ENCODE measurements at places on chromosomes 5 and 9.

GRCh38 chr9:89674667-89675057 lies 69.8 kb downstream of the GADD45G start:
- DNase-seq = no peak

DNA sequence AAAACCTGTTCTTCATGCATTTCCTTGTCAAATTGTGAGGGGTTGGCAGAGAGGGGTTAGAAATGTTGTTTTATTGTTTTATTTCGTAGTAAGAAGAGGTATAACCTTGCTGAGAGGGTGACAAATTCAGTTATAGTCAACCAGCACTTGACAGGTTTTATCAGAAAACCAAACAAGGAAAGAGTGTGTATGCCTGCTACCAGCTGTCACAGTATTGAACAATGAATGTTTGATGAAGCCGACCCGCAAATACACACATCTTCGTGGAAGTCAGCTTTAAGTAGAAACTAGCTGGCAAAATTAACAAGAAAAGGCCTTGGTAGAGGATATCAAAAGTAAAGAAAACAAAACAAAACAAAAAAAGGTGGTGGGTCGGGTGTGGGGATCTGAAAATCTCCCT lies 214.6 kb upstream of the TLE4 start:
- DNase-seq = no peak

DNA sequence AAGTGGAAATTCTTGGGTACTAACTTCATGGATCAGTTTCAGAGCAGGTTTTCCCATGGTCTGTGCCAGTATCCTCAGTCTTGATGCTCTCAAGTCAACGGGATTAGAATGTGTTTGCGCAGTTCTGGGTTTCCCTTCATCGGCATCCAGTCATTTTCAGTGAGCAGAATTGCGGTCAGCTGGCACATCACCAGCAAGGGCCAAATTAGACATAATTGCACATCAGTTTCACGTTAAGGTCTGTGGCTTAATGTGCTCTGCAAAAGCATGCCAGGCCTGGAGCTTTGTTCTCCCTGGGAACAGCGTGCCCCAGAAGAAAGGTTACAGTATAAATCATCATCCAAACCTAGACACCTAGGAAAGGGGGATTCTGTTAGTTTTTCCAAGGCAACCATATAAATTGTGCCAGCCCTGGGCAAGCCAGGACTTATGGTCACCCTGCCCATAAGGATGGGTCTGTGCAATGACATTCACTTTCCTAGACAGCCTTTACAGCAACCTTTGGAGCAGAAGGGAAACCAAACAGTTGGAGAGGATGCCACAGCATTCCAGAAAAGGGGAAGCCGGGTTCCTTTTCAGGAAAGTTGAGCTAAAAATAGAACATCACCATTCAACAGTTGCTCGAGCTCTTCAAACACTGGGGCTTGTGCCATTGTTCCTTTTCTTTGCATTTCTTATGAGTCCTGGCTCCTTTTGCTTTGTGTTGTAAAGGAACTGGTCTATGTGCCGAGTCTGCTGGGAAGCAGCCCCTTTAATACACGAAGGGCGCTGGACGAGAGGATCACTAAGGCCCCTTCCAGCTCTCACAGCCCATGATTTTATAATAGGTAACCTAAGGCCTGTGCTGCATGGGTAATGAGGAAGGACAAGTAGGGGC lies 23.1 kb downstream of the IQGAP2 start:
- no peak for DNase-seq

GRCh38 chr5:132365213-132365612 lies 4.3 kb upstream of the SLC22A5 start:
- no peak for DNase-seq

- DNase-seq = no peak
Measured at GRCh38 chr5:2156358-2157059, 273.8 kb upstream of the IRX4 start.

- peak; percentile 74 for DNase-seq
Measured at GRCh38 chr9:34540827-34541226, 18.0 kb upstream of the ENHO start.

GRCh38 chr5:128777052-128777451 lies 188.2 kb upstream of the SLC27A6 start:
- no peak for DNase-seq

GRCh38 chr9:36924071-36924470 lies 110.0 kb downstream of the PAX5 start:
- peak; percentile 81 for DNase-seq

- no peak for DNase-seq
Measured at GRCh38 chr5:24850926-24851486, 206.2 kb upstream of the CDH10 start.

DNA sequence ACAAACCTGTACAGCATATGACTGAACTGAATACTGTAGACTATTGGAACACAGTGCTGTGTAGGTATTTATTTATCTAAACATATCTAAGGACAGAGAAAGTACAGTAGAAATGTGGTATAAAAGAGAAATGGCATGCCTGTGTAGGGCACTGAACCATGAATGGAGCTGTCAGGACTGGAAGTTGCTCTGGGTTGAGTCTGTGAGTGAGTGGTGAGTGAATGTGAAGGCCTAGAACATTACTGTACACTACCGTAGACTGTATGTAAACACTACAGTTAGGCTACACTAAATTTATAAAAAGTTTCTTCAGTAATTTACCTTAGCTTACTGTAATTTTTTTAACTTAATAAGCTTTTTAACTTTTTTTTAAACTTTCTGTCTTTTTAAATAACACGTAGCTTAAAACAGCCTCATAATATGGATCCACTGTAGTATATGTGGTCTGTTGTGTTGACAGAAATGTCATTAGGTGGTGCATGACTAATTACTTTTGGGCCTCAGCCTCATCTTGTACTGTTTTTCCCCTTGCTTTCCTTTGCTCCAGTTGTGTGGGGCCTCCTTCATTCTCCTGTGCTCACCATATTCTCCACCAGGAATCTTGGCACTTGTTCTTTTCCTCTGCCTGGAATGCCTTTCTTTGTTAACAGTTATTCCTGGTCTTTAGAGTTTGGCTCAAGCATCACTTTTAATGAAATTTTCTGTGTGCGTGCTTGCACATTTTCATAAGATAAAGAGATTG lies 8.8 kb downstream of the SPIN1 start:
- peak; percentile 34 for DNase-seq

DNA sequence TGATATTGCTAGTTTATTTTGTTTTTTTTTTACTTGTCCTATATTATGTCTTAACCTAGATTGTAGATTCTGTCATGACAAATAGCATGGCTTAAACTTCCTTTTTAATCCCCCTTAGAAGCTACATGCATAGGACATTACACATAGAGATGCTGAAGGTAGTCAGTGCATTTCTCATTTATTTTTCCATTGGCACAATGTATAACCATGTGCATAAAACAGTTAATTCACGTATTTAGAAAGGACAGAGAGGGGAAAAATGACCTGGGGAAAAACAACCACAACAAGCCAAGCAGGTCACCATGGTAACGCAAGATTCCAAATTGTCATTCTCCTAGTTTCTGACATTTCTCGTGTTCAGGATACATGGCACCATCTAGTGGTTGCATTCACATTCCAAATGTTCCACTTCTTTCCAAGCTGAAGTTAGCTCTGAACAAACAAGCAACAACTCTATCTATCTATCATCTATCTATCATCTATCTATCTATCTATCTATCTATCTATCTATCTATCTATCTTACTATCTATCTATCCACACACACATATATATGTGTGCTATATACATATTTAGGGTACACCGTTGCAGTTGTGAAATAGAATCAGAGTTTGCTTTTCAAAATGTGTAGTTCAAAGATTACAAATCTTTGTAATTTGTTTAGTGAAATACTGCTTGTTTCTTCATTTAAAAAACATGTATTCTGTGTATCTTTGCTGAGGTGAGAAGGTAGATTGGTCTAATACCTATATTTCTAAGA lies 487.2 kb upstream of the ST8SIA4 start:
- peak; percentile 31 for DNase-seq

- DNase-seq = no peak
Measured at GRCh38 chr9:109923806-109924205, 143.8 kb downstream of the PALM2AKAP2 start.

DNA sequence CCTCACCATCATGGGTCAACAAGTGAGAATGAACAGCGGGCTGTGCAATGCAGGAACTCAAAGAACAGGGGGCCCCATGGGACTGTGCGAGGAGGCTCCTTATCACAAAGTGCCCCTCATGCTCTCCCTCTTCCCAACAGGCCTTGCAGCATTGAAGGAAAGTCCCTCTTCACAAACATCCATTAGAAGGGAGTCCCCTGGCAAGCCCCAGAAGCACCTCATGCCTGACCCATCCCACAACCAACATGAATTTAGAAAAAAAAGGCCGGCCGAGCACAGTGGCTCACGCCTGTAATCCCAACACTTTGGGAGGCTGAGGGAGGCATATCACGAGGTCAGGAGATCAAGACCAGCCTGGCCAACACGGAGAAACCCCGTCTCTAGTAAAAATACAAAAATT lies 122.6 kb upstream of the FSTL4 start:
- no peak for DNase-seq

DNA sequence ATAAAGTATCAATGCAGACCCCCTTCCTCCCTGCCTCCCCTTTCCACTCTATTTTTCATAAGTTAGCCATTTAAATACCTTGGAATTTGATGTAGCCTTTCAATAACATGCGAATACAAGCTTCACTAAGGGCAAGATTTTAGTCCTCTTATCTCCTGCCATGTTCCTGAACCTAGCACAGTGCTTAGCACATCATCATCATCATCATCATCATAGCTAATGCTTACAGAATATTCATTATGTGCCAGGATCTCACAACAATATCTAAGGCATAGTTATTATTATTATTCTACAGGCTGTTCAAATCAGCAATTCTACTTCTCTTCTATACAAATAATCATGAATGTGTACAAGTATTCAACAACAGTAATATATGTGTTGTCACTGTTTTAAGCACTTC lies 20.4 kb downstream of the KLHL3 start:
- no peak for DNase-seq

DNA sequence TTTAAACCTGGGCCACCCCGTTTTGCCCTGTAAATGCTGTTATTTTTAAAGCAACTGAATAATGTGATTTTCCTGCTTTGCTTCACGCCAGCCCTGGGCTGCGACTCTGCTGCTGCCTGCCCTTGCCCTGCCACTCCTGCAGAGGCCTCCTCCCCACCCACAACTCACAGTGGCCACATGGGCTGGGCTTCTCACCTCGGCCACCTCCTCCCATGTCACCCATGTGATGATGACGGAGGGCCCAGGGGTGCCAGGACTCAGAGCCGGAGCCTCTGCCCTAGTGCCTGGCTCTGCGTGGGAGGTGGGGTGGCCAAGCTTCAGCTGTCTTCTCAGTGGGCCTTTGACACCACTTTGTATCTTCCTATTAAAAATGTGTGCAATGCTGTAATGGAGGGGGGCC lies 48.1 kb upstream of the NKD2 start:
- DNase-seq = no peak

GRCh38 chr9:114117996-114118830 lies 19.1 kb upstream of the KIF12 start:
- DNase-seq = no peak

- DNase-seq = no peak
Measured at GRCh38 chr5:1006656-1007071, 1.9 kb upstream of the NKD2 start.

- DNase-seq = no peak
Measured at GRCh38 chr9:36046923-36047322, 10.2 kb downstream of the RECK start.

DNA sequence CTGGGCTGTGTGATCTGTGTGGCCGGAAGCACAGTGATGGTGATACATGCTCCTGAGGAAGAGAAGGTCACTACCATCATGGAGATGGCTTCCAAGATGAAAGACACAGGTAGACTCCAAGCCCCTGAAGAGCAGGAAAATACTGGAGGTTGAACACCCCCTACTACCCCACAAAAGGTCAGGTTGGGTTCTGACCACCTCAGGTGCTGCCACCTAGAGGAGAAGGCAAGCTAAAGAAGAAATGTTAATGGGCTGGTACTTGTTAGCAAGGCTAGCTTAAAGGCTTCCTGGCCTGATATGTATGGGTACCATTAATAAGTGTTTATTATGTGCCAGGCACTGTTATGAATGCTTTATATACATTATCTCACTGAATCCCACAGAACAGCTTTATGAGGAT lies 11.7 kb downstream of the NIPAL4 start:
- peak; percentile 62 for DNase-seq

DNA sequence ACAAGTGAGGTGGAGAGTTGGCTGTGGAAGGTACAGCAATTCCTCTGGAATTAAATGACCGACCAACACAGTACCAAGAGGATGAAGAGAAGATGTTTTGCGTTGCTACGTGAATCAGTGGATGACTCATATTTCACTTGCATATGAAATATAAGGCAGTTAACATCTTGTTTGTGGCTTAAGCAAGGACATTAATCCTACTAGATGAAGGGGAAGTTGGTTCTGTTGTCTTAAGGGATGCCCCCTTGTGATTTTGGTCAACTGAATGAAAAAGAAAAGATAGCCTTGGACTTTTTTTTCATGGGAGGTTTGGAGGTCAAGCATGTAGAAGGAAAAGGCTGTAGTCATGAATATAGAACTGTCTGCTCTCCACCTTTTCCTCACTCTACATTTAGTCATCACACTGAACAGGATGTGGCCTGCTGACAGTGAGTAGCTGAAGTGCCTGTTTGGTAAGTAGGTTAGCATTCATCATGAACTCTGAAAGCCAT lies 33.9 kb downstream of the VLDLR start:
- peak; percentile 83 for DNase-seq

GRCh38 chr5:35920890-35921289 lies 17.5 kb downstream of the CAPSL start:
- DNase-seq = no peak

GRCh38 chr5:73380710-73381589 lies 67.6 kb downstream of the FOXD1 start:
- no peak for DNase-seq

- peak; percentile 87 for DNase-seq
Measured at GRCh38 chr5:126869005-126869451, 92.1 kb downstream of the LMNB1 start.

- DNase-seq = peak; percentile 73
Measured at GRCh38 chr9:32571969-32572899, 725 bp downstream of the NDUFB6 start.

GRCh38 chr9:93630806-93631411 lies 54.5 kb downstream of the PHF2 start:
- peak; percentile 4 for DNase-seq

DNA sequence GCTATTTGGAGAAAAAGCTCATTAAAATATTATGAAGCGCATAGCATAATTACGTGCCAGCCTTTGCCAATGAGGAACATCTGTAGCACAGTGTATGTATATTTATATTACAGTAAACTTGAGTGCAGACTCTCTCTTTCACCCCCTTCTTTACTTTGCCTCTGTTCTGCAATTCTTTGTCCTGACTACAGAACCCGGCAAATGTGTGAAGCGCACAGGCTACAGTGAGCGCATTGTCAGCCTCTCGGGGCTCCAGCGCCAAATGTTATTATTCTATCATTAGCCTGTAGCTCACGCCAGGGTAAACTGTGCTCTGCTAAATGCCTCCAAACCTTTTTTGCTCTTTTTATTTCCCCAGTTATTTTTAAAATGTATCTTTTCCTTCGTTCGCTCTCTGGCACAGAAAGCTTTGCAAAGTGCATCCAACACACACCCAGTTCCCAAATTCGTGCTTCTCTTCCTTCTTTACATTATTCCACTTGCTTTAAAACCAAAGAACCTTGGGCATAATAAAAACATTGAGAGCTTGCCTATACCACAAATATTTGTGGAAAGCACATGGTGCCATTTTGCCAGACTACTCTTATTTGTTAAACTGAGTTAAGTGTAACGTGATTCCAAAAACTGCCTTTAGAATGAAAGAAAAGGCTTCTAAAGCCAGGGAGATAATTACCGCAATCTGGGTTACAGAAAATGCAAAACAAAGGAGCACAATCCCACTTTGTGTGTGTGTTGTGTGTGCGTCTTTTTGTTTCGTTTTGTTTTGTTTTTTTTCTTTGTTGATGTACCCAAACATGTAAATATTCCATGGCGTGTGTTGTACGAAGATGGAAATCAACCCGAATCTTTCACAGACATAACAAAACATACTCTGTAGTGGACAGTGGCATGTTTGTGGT lies 164.1 kb upstream of the MPDZ start:
- DNase-seq = no peak

All from AG20443 (cell line).